ENCODE measurements at places on chromosomes 2 and 18. TPM values are rescaled to one million over a fixed set of nuclear protein-coding genes. Genes with fewer than 3 reads are reported as not detected.

The GRB14 gene
- 0.79 TPM for polyA plus RNA-seq

DNA sequence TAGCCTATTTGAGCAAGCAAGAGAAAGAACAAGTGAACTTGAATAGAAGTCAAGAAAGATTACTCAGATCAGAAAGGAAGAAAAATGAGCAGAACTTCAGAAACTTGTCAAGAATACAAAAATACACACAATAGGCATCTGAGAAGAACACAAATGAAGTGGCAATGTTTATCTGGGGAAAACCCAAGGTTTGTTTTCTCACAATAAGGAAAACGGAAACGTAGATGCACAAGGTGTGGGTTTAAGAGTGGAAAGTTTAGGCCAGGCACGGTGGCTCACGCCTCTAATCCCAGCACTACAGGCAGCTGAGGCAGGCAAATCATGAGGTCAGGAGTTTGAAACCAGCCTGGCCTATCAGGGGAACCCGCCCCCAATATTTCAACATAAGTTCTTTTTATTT is 159.5 kb upstream of the GYPC start:
- H3K4me1 ChIP-seq = no peaks in the 10 kb centered on the region
- no peak overlapping the region for H3K27ac ChIP-seq
- H3K36me3 ChIP-seq = no peaks in the 10 kb centered on the region
- no peaks in the 10 kb centered on the region for H3K27me3 ChIP-seq
- H3K4me3 ChIP-seq = no peak overlapping the region
- no peak for DNase-seq

GRCh38 chr2:201913201-201913600 is 106.9 kb downstream of the CDK15 start:
- no peaks in the 10 kb centered on the region for H3K36me3 ChIP-seq
- no peak overlapping the region for H3K4me3 ChIP-seq
- no peak overlapping the region for H3K27ac ChIP-seq
- H3K4me1 ChIP-seq = peaks cover 13% of the 10 kb centered on the region

- H3K4me1 ChIP-seq = peaks cover 31% of the 10 kb centered on the region
- no peak for DNase-seq
- no peaks in the 10 kb centered on the region for H3K36me3 ChIP-seq
- H3K27ac ChIP-seq = no peak overlapping the region
- no peak overlapping the region for H3K4me3 ChIP-seq
Observed at GRCh38 chr2:71471276-71471675, 17.9 kb downstream of the DYSF start.

DNA sequence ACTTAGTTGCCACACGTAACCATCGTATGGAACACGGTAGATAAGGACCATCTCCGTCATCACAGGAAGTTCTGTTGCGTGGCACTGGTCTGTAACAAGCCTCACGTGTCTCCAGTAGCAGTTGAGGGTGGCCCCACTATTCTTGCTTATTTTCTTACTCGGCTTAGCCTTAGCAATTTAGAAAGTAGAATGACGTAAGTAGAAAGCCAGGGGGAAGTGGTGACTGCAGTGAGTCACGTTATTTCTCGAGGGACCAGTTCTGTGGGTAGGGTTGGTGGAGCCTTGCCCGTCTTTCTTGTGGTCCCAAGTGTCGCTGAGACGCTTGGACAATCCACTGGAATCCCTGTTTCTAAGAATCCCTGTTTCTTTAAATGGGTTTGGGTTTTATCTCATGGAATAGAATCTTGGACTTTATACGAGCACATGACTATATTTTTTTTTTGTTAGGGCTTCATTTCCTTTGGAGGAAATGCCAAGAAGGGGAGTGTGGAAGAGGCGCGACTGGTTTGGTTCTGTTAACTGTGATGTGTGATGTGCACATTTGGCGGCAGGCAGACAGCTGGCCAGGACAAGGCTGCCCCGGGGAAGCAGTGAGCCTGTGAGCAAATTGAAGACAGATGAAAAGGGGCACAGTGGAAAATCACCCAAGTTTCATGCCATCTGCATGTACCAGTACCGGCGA is 96.2 kb downstream of the CABLES1 start:
- no peaks in the 10 kb centered on the region for H3K27me3 ChIP-seq
- DNase-seq = peak; percentile 81
- peaks cover 31% of the 10 kb centered on the region for H3K4me1 ChIP-seq
- peak overlapping the region; percentile 72 for H3K27ac ChIP-seq

- no peak overlapping the region for H3K4me3 ChIP-seq
- H3K27ac ChIP-seq = no peak overlapping the region
- no peaks in the 10 kb centered on the region for H3K27me3 ChIP-seq
Observed at GRCh38 chr2:132941296-132942020, 271.5 kb upstream of the LYPD1 start.

Data from sigmoid colon (tissue), 7 donors.